ENCODE measurements at places on chromosomes 16 and 17.

DNA sequence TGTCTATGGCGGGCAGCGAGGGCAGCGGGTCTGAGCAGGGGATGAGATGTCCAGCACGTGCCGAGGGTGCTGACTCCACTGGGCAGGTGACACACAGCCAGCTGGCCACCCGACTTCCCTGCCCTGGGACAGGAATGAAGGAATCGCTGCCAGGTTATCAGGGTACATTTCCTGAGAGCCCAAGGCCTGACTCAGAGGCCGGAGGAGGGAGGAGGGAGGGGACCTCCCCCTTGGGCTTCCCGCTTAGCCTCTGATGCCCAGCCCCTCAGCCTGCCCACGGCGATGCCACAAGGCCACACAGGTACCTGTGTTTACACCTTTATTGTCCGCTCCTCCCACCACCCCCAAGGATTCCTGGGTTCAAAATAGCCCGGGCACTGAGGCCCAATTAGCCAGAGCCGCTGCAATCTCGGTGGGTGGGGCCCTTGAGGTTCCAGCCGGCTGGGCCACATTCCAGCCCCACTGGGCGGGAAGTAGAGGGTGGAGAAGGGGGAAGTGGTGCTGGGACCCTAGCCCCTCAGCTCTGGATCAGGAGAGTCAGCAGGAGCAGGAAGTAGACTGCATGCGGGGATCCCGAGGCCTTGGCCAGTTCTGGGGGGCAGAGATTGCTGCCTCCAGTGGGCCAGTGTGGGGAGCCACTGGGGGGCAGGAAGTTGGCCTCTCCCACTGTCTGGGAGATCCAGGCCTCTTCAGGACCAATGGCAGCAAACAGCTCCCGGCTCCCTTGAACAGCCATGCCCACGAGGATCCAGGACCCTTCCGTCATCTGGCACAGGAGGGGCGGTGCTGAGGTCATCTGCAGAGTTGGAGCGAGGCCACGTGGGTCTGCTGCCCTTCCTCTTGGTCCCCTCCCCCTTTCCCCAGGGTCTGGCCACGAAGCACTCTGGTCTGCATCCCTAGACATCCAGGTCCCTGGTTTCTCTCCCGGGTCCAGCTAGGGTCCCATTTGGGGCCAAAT is 3.4 kb upstream of the PRSS8 start:
- no peak for DNase-seq

DNA sequence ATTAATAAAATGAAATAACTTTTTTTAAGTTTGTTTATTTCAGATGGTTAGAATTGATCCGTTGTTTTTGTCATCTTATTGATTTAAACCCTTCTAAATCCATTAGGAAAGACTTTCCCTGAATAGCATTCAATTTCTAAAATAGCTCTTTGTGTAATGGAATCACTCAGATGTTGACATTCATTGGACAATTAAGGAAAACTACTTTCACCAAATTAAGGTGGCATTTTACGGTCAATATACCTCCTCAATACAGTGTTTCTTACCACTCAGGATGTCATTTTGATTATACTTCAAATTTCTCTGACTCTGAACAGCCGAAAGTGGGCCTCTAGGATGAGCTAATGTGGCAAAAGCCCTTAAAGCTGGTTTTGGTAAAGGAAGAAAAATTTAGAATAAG is 1.8 kb downstream of the ARL6IP1 start:
- no peak for DNase-seq

GRCh38 chr16:64398793-64399192 is 723.1 kb downstream of the CDH11 start:
- DNase-seq: no peak

DNA sequence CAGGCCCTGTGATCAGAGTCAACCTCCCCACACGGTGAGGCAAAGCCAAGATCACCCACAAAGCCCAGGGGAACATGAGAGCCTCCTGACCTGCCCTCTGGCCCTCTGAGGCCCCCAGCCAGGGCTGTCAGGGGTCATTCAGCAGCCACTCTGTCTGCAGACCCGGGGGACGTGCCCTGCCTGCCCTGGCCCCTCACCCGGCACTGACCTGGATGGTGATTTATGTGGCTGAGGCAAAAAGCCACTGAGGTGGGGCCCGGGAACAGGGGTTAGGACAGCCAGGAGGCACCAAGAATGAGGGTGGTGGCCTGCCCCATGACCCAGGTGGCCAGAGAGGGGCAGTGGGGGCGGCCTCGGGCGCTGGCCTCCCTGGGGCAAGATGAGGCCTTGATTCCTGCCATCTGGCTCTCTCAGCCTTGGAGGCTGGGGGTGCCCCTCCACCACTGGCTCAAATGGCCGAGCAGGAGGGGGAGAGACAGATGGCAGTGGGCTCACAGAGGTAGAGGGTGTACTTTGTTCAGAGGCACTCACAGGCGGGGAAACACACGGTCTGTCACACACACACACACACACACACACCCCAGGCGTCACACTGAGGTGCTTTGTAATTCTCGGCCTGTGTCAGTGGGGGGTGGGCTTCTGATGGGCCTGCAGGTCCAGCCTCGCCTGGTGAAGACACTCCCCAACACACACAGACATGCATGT is 174.0 kb upstream of the GSE1 start:
- no peak for DNase-seq

DNA sequence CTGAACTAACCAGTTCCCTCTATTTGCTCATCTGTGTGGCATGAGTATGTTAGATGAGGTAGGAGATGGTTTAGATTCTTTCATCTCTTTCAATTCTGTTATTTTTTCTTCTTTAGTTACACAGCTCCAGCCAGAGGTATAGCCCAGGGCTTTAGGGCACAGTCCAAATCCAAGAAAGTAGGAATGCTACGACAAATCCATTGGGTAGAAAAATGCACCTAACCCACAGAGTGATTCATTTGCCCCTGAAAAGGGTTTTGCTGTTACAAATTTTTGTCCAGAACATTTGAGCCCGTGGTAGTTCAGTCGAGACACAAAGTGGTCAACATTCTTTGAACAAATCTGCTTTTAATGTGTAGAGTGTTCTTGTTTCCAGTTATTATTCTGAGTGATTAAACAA is 250.7 kb downstream of the HS3ST3A1 start:
- DNase-seq: no peak

GRCh38 chr16:84159007-84159406 is 13.9 kb downstream of the DNAAF1 start:
- no peak for DNase-seq

DNA sequence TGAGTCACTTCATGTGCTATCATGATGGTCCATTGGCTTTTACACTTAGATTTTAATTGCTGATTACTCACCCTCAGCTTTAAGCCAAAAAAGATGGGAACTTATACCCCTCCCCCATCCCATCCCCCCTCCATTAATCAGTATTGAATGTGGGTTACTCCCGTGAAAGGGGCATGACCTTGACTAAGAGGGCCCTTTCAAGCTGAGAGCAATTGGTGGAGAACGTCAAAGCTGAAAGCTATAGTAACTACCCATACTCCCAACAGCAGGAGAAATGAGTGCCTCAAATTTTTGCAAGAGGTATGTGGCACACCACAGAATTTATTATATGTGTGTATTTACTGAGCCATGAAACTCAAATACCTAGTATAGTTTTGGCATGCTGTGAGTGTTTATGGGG is 99.7 kb upstream of the CDH8 start:
- no peak for DNase-seq

GRCh38 chr17:76446449-76447231 is 6.3 kb downstream of the UBE2O start:
- no peak for DNase-seq

GRCh38 chr17:11598274-11599221 is at the start of gene DNAH9:
TSS of gene DNAH9 (plus strand) at chr17:11598470. CDS start at chr17:11598499, 29 bp downstream.
- DNase-seq: peak; percentile 90

GRCh38 chr17:78362232-78362631 is 2.4 kb upstream of the SOCS3 start:
- DNase-seq: no peak

GRCh38 chr16:2520097-2520783 is at the start of gene AMDHD2:
TSS of gene AMDHD2 (plus strand) at chr16:2520371. CDS start at chr16:2520459, 88 bp downstream.
- peak; percentile 73 for DNase-seq

DNA sequence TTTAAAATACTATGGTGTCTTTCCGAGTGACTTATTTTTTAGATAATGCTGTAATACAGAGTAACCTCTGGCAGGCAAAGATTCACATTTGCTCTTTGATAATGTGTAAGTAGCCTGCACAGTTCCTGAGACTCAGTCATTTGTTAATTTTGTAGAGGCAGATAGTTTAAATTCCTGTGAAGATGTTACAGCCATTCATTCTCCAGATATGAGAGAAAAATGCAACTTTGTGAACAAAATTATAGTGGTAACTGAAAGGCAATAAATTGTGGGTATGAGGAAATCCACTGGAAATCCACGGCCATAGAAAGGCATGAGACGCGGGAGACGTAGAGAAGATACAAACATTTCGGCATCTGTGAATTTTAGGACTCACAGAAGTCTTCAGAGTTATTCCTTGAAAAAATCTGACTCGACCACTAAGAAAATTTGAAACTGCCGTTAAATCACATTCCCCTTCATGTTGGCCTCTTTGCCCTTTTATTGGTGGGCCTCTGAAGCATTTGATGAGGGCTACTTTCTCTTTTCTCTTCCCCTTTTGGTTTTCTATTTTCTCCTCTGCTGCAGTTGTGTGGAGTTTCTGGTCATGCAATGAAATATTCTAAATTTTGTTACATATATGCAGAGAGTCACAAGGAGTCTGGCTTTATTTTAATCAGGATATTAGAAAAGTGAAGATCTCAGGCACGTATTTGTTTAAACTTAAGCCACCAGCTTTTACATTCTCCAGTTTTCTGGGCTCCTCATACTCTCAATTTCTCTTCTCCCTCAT is 18.8 kb downstream of the HS3ST3A1 start:
- DNase-seq: no peak

DNA sequence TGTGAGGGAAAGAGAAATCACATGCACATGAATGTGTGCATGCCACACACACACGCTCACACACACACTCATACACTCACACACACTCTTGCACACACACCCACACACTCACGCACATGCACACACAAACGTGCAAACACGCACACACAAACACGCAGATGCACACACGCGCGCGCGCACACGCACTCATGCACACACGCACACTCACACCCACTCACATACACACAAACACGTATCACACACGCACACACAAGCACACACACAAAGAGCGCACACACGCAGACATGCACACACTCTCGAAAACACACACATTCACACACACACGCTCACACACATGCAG is 72.2 kb downstream of the GAS7 start:
- DNase-seq: no peak

GRCh38 chr17:45578516-45579455 is 88.3 kb upstream of the PLEKHM1 start:
- DNase-seq: no peak

DNA sequence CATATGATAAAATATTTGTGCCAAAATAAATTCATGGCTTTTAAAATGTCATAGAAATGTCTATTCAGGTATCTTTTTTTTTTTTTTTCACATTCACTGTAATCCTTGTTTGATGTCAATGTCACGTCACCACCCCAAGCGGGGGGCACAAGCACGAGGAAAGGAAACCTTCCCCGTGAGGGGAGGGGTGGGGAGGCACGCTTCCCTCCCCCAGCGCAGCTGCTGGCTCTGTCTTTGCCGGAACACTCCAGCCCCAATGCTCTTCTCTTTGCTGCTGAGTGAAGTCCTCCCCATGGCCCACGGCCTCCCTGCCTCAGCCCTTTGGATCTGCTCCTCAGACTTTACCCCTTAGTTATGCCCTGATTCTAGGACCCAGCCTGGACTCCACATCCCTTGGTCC is 1.5 kb downstream of the SLC35G3 start:
- no peak for DNase-seq

DNA sequence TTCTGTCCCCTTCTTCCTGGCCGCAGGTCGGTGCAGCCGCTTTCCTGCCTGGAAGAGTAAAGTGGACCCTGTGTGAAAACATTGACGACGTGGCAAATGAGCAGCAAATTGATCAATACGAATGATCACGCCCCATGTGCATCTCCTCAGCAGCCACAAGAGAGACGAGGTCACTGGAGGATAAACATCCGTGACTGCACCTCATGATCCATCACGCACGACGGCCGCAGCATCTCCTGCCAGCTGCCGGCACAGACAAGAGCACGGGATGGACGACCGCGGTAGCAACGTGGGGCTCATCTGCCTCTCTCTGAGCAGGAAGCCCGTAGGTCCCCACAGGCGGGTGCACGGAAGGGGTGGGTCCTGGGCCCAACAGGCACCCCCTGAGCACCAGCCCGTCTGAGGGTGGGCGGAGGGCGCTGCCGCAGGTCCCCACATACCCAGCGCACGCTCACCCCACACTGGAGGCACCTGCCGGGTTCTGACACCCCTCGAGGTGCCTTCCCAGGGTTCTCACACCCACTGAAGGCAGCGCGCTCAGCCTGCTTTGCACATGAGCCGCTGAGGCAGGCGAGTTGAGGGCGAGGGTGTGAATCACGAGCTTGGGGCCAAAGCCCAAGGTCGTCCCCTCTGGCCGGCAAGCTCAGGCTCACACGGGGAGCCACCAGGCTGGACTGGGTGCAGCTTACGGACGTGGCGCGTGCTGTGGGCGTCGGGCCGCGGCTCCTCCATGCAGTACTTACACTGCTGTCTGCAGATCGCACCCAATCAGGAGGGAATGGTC is 12.3 kb upstream of the CDH15 start:
- no peak for DNase-seq

GRCh38 chr17:28663723-28664122 is 1.7 kb downstream of the SUPT6H start:
- no peak for DNase-seq

GRCh38 chr16:26316683-26317464 is 625.1 kb downstream of the HS3ST4 start:
- DNase-seq: no peak

GRCh38 chr17:79043191-79043930 is 19.4 kb downstream of the C1QTNF1 start:
- DNase-seq: no peak

DNA sequence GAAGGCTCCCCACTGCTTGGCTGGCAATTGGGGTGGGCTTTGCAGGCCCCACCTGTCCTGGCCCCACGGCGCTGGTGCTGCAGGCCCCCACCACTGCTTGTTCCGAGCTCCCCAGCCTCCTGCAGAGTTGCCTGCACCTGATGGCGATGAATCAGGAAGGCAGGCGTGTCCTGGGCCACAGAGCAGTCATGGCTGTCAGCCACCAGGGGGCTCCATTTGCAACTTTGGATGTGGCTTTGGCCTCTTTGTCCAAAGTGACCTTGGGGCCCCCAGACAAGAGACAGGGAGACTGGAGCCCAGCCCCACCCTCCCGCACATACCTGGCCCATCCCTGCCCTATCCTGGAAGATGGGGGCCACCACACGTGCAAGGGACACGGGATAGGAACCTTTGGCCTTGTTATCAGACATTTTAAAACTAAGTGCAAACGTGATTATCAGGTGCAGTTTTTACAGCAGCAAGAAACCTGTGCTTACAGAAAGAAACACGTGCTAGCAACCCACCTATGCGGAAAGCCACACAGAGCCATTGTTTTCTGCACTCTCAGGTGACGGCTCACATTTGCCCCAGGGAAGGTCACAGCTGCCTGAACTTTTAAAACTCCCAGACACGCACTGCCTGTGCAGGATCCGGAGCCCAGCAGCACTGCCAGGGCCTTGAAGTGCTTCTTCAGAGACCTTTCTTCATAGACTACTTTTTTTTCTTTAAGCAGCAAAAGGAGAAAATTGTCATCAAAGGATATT is at the start of gene DNASE1:
TSS of gene DNASE1 (plus strand) at position 443 of the 743 bp plus-strand sequence. CDS start 683 bp downstream, outside the sequence.
- DNase-seq: peak; percentile 16

- DNase-seq: no peak
Observed at GRCh38 chr17:46766493-46767491, 51.7 kb downstream of the WNT3 start.

All from hypothalamus (tissue), 51 donors.